ENCODE measurements at places on chromosomes 2 and 18.
A peak's percentile ranks its signal among the peaks of the same experiment; 100 is the strongest.

DNA sequence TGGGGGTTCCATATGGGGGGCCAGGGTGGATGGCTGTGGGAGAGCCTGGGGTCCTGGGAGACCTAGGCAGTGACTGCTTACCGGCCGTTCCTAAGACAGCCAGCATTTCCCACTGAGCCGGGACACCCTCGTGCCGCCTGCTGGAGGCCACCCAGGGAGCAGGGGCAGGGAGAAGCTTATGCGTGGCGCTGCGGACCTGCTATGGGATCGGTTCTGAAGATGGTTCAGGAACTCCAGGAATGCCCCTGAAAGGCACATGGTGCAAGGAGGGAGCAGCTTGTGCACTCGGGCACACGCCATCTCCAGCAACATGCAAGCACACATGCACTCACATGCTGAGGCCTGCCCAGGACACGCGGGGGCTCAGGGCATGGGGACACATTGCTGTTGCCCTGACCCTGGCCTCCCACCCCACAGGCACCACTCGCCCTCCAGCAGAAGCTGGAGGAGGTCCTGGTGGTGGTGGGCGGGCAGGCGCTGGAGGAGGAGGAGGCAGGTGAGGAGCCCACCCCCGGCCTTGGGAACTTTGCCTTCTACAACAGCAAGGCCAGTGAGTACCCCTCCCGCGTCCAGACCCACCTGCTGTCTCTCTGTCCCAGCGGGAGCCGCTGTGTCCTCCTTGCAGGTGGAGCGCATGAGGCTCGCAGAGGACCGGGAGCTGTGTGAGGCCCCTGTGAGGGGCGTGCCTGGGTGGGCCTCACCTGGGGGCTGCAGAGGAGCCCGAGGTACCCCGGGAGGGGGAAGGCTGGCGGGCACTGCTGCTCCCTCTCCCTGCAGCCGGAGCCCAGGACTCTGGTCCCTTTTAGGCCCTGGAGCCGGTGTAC, 4.1 kb downstream of the KLHL30 start:
- DNase-seq = no peak

- DNase-seq = no peak
Observed at GRCh38 chr2:96325041-96325883, at the start of gene ITPRIPL1. ITPRIPL1 (plus strand) TSS chr2:96325317; CDS start chr2:96325840, 523 bp downstream.

DNA sequence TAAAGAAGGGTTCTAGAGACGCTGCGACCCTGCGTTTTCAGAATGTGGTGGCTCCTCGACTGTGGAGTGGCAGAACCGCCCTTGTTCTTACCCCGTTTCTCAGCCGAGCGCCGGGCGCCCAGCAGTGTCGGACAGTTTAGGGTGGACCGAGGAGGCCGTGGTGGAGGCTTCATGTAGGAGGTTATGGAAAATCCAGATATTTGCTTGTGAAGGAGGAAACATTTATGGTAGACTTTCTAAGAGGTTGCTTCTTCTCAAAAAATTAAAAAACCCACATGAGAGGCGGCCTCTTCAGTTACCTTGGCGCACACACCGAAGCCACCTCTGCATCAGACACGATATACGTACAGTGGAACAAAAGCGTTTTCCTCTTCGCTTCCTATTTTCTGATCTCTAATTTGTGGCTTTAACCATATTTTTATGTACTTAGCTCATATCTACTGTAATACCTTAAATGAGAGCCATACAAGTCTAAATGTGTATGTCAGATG, 120.8 kb downstream of the NFATC1 start:
- no peak for DNase-seq

- DNase-seq = no peak
Observed at GRCh38 chr2:204869132-204869823, 324.0 kb downstream of the PARD3B start.

DNA sequence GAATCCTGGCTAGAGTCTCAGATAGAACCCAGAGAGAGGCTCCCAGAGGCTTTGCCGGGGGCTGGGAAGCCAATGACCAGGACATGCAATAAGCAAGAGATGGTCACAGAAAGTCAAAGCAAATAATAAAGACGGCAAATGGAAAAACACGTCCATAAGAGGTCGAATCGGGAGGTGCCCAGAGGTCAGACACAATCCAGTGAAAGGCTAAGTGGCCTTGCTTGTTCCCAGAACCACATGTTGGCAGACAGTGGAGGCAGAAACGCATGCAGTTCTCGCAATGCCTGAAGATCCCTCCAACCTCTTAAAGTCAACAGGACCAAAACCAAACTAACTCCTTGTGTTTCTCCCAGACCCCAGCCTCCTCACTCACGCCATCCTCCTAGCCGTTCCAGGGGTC, 3.0 kb downstream of the CYB5A start:
- DNase-seq = no peak

DNA sequence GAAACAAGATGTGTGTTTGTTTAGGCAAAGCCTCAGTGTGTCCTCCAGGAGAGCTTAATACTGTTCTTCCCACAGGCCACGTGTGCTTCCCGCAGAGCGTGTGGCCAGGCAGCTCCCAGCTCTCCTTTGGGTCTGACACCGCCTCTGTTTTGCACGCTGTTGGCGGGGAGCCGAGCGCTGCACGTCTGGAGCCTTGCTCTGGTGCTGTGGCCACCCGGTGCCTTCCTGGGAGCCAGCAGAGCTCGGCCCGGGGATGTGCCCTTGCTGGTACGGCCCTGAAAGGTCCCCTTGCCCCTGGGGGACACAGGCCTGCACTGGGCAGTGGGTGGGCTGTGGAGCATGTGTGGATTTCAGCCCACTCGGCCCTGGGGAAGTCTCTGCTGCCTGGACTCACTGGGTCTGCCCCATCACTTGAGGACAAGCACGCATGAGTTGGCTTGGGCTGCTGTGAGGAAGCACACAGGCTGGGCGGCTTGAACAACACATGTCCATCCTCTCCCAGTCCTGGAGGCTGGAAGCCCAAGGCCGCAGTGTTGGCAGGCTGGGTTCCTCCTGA, 160.7 kb upstream of the HDAC4 start:
- DNase-seq = no peak

- DNase-seq = no peak
Observed at GRCh38 chr2:207929923-207930322, 95.4 kb downstream of the PLEKHM3 start.

GRCh38 chr2:150612957-150613710, 125.7 kb upstream of the RND3 start:
- no peak for DNase-seq

- DNase-seq = peak; percentile 4
Observed at GRCh38 chr2:12106440-12107080, 360.1 kb downstream of the LPIN1 start.

Measured in stimulated activated CD4-positive, alpha-beta T cell treated with anti-CD3 and anti-CD28 coated beads, TNF-alpha, amount 100 ng/mL, for 1 hour (primary cell).